Neural crest cell (in vitro differentiated cells): ENCODE measurements at places on chromosomes 11 and 22.

DNA sequence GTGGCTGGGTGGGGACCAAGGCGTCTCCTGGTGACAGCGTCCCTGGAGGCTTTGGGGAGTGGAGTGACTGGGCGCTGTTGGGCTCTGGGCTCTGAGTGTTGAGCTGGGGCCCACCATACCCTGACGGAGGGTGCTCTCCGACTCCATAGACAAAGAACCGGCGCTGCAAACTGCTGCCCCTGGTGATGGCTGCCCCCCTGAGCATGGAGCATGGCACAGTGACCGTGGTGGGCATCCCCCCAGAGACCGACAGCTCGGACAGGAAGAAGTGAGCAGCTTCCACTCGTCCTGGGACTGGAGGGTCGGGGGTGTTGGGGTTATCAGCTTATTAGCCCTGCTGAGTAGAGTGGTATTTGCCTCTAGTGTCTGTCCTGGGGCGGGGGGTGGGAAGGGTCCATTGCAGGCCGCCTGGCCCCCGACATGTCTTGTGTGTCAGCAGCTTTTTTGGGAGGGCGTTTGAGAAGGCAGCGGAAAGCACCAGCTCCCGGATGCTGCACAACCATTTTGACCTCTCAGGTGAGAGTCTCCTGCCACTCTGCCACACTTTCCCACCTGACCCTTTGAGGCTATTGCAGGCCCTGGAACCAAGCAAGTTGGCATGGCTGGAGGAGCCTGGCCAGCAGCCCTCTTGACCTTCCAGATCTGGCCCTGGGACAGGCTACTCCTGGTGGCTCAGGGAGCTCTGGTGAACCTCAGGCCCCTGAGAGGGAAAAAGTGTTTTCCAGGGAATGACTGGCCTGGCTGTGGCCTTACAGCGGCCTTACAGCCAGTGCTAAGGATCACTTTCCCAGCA is 7.6 kb downstream of the CLDN5 start:
- DNase-seq = no peak

DNA sequence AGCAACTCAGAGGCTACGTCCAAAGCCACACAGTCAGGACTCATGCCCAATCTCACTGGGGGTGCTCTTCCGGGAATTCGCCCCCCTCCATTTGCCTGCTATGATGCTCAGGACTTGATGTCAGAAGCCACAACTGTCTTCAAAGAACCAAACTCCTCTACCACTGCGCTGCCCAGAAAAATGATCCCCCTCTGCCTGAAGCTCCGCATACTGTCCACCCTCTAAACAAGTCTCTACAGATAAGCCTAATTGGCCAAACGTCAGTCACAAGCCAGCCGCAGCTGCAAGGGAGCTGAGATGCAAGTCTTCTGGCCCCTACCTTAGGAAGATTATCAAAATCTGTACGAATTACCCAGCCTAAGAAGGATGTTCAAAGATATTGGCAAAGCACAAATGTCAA is 294.6 kb downstream of the BUD13 start:
- no peak for DNase-seq

GRCh38 chr11:63556404-63557013 is 6.7 kb downstream of the PLAAT2 start:
- DNase-seq = no peak

GRCh38 chr11:96230686-96231085 is 112.3 kb downstream of the MAML2 start:
- DNase-seq = no peak

DNA sequence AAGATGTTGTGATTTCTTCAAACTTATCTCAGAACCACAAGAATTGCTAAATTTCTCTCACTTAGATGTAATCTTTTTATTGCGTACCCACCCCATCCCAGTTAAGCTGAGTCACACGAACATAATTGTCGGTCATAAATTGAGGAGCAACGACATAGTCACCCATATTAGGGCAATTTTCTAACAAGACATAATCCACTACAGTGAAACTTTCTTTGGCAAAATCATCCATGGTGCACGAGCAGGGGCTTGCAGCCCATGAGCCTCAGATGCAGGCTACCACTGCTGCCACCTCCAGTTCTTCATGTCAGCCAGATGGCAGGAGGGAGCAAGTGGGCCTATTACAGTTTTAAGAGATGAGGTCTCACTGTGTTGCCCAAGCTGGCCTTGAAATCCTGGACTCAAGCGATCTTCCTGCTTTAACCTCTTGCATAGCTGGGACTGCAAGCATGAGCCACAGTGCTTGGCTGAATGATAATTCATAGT is 70.3 kb upstream of the GRK2 start:
- no peak for DNase-seq
